ENCODE measurements at places on chromosomes 4 and X. TPM values are rescaled to one million over a fixed set of nuclear protein-coding genes. Genes with fewer than 3 reads are reported as not detected.

The SPANXN3 gene
- total RNA-seq: not detected

DNA sequence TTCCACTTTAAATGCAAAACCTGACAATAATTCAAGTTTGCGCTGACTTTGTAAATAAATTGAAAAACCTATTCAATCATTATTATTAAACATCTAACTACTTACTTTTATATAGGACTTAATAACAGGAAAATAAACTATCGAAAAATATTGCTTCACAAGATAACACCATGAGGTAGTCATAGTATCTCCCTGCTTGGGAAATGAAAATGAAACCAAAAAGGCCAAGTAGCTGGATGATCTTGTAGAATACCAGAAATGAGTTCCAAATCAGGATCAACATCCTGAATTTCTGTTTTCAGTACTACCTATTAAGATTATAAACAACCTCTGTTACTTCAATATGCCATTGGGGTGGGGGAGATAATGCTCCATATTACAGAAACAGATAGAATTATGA is 58.9 kb downstream of the CHIC2 start:
- DNase-seq: no peak

The PGAM4 gene
- total RNA-seq: not detected

DNA sequence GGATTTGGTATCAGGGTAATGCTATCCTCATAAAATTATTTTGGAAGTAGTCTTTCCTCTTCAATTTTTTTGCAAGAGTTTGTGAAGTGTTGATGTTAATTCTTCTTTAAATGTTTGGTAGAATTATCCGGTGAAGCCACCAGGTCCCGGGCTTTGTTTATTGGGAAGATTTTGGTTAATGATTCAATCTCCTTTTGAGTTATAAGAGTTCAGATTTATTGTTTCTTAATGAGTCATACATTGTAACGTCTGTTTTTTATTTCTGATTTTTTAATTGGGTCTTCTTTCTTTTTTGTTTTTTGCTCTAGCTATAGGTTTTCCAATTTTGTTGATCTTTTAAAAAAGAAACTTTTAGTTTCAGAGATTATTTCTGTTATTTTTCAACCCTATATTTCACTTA is 412.3 kb downstream of the PDGFC start:
- no peak for DNase-seq

DNA sequence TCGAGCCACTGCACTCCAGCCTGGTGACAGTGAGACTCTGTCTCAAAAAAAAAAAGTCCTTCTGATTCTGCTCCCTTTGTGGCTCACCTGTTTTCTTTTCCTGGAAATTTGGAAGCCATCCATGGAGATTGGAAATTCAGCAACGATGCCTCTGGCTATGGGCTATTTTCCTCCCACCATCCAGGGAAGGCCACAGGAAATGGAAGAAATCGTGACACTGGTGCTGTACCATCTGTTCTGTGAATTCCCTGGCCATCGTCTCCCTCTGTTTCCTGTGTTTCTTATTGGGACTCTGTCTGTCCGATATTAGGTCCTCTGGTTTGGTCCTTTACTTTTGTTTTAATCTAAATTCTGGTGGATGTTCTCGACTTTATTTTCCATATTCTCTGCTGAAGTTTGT is 29.4 kb upstream of the ADRA2C start:
- no peak for DNase-seq

The ADAM29 gene
- total RNA-seq: not detected

The NDP gene
- total RNA-seq: 6.1 TPM

The GPAT3 gene
- 8.1 TPM for total RNA-seq

The PABPC1L2A gene
- not detected for total RNA-seq

The RNF128 gene
- not detected for total RNA-seq

The FAM114A1 gene
- 56.8 TPM for total RNA-seq

GRCh38 chr4:56727150-56727549 is 46.1 kb upstream of the HOPX start:
- DNase-seq: no peak

DNA sequence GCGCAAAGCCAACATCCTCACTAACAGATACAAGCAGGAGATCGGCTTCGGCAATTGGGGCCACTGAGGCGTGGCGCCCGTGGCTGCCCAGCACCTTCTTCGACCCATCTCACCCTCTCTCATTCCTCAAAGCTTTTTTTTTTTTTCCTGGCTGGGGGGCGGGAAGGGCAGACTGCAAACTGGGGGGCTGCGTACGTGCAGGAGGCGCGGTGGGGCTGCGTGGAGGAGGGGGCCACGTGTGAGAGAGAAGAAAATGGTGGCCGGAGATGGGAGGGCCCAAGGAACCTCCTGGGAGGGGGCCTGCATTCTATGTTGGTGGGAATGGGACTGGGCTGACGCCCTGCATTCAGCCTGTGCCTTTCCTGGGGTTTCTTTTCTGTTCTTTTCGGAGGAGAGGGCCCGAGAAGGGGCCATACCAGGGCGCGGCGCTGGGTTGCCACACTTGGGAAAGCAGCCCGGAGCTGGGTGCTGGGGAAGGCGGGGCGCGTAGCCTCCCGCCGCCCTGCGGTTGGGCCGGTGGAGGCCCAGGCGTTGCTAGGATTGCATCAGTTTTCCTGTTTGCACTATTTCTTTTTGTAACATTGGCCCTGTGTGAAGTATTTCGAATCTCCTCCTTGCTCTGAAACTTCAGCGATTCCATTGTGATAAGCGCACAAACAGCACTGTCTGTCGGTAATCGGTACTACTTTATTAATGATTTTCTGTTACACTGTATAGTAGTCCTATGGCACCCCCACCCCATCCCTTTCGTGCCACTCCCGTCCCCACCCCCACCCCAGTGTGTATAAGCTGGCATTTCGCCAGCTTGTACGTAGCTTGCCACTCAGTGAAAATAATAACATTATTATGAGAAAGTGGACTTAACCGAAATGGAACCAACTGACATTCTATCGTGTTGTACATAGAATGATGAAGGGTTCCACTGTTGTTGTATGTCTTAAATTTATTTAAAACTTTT is 4.5 kb downstream of the MID1IP1 start:
- peak; percentile 59 for DNase-seq

DNA sequence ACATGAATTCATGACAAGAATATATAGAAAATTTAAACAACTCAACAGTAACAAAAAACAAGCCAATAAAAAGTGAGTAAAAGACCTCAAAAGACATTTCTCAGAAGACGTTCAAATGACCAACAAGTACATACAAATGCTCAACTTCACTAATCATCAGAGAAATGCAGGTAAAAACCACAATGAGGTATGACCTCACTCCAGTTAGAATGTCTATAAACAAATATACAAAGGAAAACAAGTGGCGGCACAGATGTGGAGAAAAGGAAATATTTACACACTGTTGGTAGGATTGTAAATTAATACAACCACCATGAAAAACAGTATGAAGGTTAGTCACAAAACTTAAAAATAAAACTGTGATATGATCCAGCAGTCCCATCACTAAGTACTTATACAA is 1033.1 kb downstream of the RAPGEF2 start:
- no peak for DNase-seq

- DNase-seq: no peak
These were observed 18.2 kb downstream of the ADD1 start for GRCh38 chr4:2861631-2862436.

The MCF2 gene
- total RNA-seq: not detected

GRCh38 chrX:65532016-65532415 is 2.6 kb downstream of the LAS1L start:
- DNase-seq: no peak

The TSPAN7 gene
- total RNA-seq: 85.8 TPM

DNA sequence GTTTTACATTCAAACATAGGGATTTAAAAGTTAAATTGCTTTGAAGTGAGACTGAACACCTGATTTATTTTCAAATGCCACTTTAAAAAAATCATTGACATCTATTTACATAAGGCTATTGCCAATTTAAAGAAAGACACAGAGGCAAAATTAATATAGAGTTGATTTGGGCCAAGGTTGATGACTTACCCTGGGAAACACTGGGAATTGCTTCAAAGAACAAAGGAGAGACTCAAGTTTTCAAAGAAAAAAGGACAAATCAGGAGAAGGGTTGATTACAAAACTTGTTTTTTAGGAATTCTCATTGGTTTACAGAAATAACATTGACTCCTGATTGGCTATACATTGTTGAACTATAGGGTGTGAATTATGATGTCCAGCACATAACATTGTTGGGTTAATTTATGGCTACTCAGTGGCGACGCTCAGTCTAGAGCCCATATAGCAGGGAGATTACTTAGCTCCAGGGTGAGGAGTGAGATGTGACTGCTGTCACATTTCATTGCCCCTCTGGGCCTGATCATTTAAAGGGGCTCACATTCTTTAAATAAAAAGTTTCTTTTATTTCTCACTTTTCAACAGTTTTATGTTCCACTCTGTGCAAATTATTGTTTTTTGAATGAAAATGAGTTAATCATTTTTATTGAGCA is 184.6 kb downstream of the SPATA18 start:
- DNase-seq: no peak

DNA sequence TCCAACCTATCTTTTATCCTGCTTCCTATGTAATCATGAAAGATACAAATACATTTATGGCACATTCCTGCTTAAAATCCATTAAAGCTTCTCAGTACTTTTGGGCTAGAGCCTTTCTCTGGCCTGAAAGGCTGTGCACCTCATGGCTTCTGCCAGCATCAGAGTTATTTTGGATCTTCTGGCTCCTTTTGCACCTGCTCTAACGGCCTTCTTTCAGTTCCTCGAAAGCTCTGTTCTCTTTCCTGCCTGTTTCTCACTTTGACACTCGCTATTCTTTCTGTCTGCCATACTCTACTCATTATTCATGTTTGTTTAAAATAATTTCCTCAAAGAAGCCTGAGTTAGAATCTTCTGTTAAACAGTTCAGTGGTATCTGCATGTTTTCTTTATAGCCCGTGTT is 86.0 kb downstream of the LRP2BP start:
- no peak for DNase-seq
